ENCODE measurements at places on chromosomes 13 and 19.

- DNase-seq = no peak
Measured at GRCh38 chr13:87207280-87208003, 463.7 kb upstream of the SLITRK5 start.

DNA sequence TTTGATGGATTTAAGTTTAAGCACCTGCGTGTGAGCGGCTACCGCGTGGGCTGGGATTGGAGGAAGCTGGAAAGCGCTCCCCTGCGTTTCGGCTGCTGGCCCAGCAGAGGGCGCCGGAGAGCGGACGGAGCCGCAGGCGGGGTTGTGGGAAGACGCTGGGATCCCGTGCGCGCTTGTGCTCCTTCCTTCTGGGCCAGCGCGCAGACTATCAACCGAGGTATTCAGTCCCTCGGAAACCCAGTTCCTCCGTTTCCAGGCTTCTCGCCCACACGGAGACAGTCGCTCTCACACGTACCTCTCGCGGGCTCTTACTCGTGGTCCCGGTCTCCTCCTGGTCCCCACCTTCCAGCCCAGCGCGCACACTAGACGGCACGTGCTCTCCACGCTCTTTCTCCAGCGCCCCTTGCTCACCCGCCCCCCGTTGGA is 28.8 kb downstream of the EPN1 start:
- no peak for DNase-seq

GRCh38 chr13:24050292-24050711 is 110.2 kb upstream of the SPATA13 start:
- DNase-seq = no peak

GRCh38 chr13:64579331-64579730 is 2650.8 kb downstream of the PCDH9 start:
- no peak for DNase-seq

DNA sequence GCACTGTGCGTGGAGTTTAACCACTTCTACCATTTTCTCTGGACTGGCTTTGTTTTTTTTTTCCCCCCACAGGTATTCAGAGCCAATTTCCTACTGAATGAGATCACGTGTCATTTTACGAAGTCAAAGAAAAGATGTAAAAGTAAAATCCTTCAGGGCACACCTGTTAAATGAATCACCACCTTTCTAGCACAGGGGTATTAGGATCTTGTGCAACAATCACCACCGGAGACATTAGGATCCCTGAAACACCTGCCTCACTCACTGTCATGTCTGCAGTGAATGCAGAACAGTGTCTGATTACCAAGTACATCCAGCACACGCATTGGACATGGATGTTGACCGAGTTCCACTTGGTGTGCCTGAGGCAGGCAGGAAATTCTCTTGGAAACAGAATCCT is 17.2 kb downstream of the BRD4 start:
- peak; percentile 68 for DNase-seq

DNA sequence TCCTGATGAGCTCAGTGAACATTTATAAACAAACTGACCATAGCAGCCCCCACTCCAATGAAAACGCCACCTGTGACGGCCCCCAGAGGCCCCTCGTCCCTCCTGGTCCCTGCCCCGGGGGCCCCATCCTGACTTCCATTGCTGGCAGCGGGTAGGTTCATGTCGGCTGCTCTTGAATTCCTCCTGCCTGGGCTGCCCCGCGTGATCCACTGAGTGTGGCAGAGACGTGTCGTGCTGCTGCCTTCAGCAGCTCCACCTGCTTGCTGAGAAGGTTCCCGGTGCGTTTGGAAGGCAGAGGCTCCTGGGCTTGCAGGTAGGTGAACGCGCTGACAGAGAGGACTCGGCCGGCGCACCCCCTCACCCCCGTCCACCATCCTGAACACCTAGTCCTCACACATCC is 11.6 kb downstream of the C2CD4C start:
- DNase-seq = no peak

GRCh38 chr13:45967589-45967988 is 85.0 kb downstream of the ZC3H13 start:
- DNase-seq = no peak

- DNase-seq = no peak
Measured at GRCh38 chr19:35879770-35880317, 11.5 kb downstream of the APLP1 start.

GRCh38 chr19:38155453-38155852 is 68.6 kb downstream of the DPF1 start:
- DNase-seq = no peak

DNA sequence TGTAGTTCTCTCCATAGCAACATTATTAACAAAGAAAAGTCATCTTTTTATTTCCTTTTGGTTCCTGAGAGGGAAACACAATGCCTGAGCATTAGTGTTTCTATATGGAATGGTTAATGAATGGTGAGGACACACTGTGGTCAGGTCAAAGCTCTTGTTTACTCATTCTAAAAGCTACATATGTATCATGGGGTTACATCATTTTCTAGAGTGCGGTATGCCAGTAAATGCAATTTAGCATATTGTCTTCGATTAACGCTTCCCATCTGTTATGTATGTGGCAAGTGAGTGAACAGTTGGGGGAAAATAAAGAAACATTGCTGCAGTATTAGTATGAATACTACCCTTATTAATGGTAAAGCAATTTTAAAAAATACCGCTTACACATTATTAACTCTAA is 1152.2 kb upstream of the SPRY2 start:
- DNase-seq = no peak

GRCh38 chr13:110359840-110360301 is 52.8 kb downstream of the COL4A2 start:
- no peak for DNase-seq

- no peak for DNase-seq
Measured at GRCh38 chr19:19597809-19598306, 20.6 kb downstream of the PBX4 start.

DNA sequence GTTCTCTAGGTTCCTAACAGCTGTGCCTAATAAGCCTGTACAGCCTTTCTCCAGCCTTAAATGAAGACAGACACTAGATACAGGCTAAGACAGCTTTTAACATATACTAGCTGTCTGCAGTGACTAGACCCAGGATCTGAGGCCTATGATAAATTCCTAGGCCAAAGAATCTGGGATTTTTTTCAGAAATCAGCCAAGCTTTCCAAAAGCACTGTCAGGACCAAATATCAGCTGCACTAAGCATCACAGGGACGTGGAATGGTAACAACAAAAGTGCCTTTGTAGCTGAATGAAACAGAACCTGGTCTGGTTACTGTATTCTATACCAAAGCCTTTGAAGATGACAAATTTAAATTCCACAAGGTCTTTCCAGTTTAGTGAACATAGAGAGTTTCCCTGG is 77.9 kb upstream of the DOCK9 start:
- no peak for DNase-seq

DNA sequence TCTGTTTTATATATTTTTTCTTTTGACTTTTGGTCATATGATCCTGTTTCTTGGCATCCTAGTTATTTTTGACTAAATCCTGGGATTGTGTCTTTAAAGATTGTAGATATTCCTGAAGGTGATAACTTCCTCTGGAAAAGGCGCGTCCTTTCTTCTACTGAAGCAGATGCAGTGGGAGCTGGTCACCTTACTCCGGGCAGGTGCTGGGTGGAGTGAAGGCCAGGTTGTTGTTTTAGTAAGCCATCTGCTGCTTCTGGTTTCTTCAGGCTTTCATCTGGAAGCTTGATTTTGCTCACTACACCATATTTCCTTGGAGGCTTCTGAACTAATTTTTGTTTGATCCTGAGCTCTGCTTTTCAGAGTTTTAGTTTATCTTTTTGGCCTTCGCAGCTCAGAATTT is 21.5 kb downstream of the URI1 start:
- no peak for DNase-seq

- DNase-seq = no peak
Measured at GRCh38 chr19:16801600-16802013, 27.6 kb upstream of the SIN3B start.

DNA sequence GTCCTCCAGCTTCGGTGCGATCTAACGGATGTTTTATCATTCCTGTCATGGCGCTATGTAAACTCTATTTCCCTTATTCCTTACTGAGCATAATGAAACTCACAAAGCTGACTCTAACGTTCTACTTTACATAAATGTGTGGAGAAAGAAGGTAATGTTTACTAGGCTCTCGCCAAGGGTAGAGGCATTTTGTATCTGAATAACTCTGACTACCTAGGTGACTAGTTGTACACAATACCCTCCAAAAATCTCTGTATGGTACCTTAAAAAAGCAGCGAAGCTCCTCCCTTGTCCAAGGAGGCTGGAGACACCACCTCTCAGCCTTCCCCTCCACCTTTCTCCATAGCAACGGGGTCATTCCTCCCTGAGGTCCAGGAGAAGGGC is 316 bp upstream of the ZNF530 start:
- DNase-seq = no peak

DNA sequence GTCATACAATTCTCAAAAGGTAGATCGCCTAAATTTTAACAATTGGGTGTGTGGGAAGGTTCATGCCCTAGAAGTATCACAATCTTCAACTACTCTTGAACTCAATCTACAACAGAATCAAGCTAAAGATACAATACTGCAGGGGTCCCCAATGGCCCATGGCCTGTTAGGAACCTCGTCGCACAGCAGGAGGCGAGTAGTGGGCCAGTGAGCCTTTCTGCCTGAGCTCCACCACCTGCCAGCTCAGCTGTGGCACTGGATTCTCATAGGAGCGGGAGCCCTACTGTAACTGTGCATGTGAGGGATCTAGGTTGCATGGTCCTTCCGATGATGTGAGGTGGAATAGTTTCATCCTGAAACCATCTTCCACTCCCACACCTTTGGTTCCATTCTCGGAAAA is 230.6 kb downstream of the KLF12 start:
- DNase-seq = no peak

DNA sequence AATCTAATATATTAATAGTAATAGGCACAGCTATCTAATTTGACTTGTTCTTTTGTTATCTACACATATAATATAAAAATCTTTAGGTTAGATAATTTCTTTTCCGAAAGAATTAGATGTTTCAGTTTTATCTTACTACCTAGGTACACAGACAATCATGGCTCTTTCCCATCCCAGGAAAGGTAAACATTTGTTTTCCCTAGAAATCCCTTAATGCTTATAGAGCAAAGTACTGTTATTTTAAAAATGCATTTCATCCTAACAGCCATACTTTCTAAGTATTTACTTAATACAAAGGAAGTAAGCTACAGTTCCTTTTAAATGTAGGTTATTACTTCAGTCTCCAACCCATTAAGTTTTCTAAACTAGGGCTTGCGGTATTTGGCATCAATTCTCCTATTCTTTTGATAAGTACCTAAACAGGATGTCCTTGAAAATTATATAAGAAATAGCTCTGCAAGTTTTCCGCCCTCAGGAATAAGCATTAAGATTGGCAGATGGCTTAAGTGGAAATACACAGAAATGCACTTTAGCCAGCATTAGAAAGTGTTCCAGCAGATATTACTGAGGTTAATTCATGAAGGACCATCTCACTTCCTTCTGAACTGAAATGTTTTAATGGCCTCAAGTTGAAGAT is 616.2 kb upstream of the SPRY2 start:
- DNase-seq = no peak

GRCh38 chr13:86792153-86792651 is 879.0 kb upstream of the SLITRK5 start:
- DNase-seq = no peak

DNA sequence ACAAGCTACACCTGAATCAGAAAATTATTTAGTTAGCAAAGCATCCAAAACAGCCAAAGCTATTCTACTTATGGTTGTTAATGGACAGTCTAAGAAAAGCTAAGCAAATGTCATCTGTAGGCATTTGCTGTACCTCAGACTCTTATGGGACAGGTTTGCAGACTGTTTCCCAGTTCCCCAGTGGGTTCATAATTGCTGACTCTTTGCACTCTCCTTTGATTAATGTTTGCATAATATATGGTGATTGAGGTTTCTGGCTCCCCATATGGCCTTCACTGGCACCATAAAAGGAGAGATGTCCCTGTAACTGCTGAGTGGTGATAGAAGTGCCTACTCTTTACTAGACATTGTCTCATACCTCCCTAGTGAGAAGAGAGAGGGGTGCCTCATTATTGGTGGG is 142.1 kb downstream of the GPC6 start:
- no peak for DNase-seq

- no peak for DNase-seq
Measured at GRCh38 chr13:105333416-105333815, 1202.0 kb downstream of the EFNB2 start.

GRCh38 chr13:105083992-105084391 is 1451.5 kb downstream of the EFNB2 start:
- no peak for DNase-seq

- DNase-seq = no peak
Measured at GRCh38 chr19:31350693-31351055, 1.4 kb upstream of the TSHZ3 start.

GRCh38 chr19:15141143-15141542 is 33.9 kb downstream of the SYDE1 start:
- DNase-seq = no peak

GRCh38 chr19:3345850-3346460 is 20.4 kb upstream of the NFIC start:
- DNase-seq = no peak

- DNase-seq = no peak
Measured at GRCh38 chr13:33349986-33350826, 64.7 kb upstream of the STARD13 start.

DNA sequence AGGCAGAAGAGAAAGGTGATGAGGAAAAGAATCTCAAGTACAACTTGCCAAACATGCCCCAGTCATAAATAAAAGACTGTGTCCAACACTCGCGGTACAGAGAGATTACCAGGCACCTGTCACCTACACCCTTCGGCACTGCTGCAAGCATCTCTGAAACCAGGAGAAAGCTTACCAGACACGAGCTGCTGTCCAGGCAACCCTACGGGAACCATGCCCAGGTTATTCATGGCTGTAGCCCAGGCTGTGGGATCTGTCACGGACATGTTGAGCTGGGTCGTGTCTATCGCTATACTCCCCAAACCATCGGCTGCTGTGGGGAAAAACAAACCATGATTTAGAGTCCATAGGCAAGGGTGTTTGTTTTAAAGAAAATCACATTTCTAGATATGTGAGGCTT is 375.0 kb downstream of the ENOX1 start:
- DNase-seq = no peak

DNA sequence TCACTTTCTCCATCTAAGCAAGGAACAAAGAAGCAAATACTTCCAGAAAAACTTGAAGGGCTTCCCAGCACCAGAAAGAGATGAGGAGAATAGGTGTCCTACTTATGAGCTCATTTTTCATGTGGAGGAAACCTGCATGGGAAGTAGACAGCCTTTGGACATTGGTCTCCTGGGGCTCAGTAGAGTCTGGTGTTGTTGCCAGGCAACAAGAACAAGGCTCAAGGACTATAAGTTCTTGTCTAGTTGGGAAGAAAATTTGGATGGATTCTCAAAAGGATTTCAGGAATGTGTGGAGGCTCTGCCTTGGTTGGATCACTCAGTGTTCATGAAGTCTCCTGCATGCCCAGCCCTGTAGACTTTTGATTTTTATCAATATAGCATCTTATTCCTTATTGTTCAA is 84.5 kb downstream of the MBNL2 start:
- DNase-seq = no peak

All from NCI-H2107 (cell line).